ENCODE measurements at places on chromosomes 1 and 21. TPM values are rescaled to one million over a fixed set of nuclear protein-coding genes. Genes with fewer than 3 reads are reported as not detected.

PADI2 gene
- total RNA-seq = 2.5 TPM

DNA sequence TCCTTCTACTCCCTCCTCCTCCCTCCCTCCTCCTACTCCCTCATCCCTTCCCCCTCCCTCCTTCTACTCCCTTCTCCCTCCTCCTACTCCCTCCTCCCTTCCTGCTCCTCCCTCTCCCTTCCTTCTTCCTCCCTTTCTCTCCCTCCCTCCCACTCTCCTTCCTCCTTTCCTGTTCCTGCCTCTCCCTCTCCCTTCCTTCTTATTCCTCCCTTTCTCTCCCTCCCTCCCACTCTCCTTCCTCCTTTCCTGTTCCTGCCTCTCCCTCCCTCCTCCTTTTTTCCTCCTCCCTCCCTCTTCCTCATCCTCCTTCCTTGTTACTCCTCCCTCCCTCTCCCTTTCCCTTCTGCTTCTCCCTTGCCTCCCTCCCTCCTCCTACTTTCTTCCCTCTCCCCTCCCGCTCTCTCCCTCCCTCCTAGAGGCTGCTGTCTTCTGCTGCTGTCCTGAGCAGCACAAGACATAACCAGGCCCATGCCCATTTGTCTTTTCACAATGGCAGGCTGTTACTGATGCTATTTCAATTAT is 41.1 kb downstream of the WNT9A start:
- no peak overlapping the region for H3K27ac ChIP-seq
- no peaks in the 10 kb centered on the region for H3K27me3 ChIP-seq
- DNase-seq = no peak
- H3K4me1 ChIP-seq = no peaks in the 10 kb centered on the region

- peaks cover 4% of the 10 kb centered on the region for H3K27me3 ChIP-seq
- no peak overlapping the region for H3K4me3 ChIP-seq
- no peaks in the 10 kb centered on the region for H3K4me1 ChIP-seq
- DNase-seq = no peak
Observed at GRCh38 chr1:70979881-70980280, 67.7 kb downstream of the PTGER3 start.

GRCh38 chr1:161073474-161074121 is 3.9 kb upstream of the ARHGAP30 start:
- H3K4me1 ChIP-seq = peaks cover 27% of the 10 kb centered on the region
- no peak overlapping the region for H3K4me3 ChIP-seq
- no peak overlapping the region for H3K27ac ChIP-seq
- H3K27me3 ChIP-seq = no peaks in the 10 kb centered on the region
- DNase-seq = no peak

DNA sequence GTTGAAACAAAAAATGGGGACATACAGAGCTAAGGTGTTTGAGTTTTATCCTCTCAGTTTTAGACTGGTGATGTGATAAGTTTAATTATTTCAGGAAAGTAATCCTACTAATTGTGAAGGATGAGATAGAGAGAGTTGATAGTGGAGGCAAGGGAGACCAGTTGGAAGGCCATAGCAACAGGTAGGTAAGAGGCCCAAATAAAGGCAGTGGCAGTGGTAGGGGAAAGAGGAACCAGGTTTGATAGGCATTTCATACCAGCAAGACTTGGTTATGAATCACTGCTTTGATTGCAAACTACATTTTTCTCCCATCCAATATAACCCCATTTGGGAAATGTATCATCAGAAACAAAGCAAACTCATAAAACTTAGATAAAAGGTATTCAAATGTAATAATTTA is 63.1 kb upstream of the SH3GLB1 start:
- H3K27ac ChIP-seq = no peak overlapping the region
- no peak for DNase-seq
- no peaks in the 10 kb centered on the region for H3K27me3 ChIP-seq
- no peaks in the 10 kb centered on the region for H3K36me3 ChIP-seq
- H3K4me1 ChIP-seq = no peaks in the 10 kb centered on the region

DNA sequence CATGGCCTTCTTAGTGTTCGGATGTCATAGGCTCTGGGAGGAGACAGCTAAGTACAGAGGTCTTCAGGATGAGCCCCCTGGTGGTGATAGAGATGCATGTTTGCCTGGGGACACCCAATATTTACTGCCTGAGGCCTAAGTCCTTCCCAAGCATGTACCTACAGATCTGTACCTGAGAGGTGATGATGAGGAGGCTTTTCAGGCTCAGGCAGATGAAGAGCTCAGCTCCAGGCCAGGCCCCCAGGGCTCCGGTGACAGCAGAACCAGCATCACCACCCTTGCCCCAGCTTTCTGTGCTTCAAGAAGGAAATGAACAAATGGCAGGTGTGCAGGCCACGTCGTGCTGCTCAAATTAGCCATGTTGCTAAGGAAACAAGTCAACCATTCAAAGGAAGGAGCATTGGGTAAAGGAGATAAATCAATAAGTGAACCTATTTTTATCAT is 21.1 kb downstream of the CACNA1E start:
- DNase-seq = peak; percentile 28
- no peak overlapping the region for H3K4me3 ChIP-seq
- H3K27ac ChIP-seq = peak overlapping the region; percentile 39
- H3K36me3 ChIP-seq = no peaks in the 10 kb centered on the region
- H3K4me1 ChIP-seq = peaks cover 8% of the 10 kb centered on the region

Data from natural killer cell (primary cell).